ENCODE measurements at places on chromosomes 13 and 19. TPM values are rescaled to one million over a fixed set of nuclear protein-coding genes. Genes with fewer than 3 reads are reported as not detected.

The PDS5B gene
- total RNA-seq, result 25.4 TPM

The CACNG8 gene
- total RNA-seq, result 1.7 TPM

The TEX26 gene
- not detected for total RNA-seq

The PTGIR gene
- 0.27 TPM for total RNA-seq
